Ovary (tissue), 10 donors: ENCODE measurements at places on chromosomes 5 and 9. TPM values are rescaled to one million over a fixed set of nuclear protein-coding genes. Genes with fewer than 3 reads are reported as not detected.

Gene OLFML2A
- 27.2 TPM for polyA plus RNA-seq

Gene CNOT6
- polyA plus RNA-seq = 10.3 TPM

Gene NEURL1B
- 39.0 TPM for polyA plus RNA-seq

Gene CHSY3
- 5.5 TPM for polyA plus RNA-seq

Gene C9orf50
- polyA plus RNA-seq = 0.07 TPM

Gene GAS1
- 30.9 TPM for polyA plus RNA-seq

Gene FOXD4L5
- not detected for polyA plus RNA-seq

Gene ACSL6
- 0.17 TPM for polyA plus RNA-seq

Gene CTSV
- 2.1 TPM for polyA plus RNA-seq

Gene GABRA6
- polyA plus RNA-seq = not detected

Gene CCDC171
- polyA plus RNA-seq = 2.0 TPM

Gene ZNF354C
- polyA plus RNA-seq = 6.2 TPM

Gene SH3TC2
- 0.78 TPM for polyA plus RNA-seq

Gene CD72
- polyA plus RNA-seq = 0.98 TPM

Gene CARTPT
- polyA plus RNA-seq = not detected

Gene GLRA1
- not detected for polyA plus RNA-seq

Gene SPATA31A5
- not detected for polyA plus RNA-seq

Gene SH3GL2
- 4.9 TPM for polyA plus RNA-seq

Gene ANKRD18B
- polyA plus RNA-seq = 0.35 TPM

Gene SMIM33
- not detected for polyA plus RNA-seq

Gene OBP2B
- not detected for polyA plus RNA-seq

Gene PKD2L2
- polyA plus RNA-seq = 0.05 TPM

Gene C5orf58
- polyA plus RNA-seq = 0.36 TPM

Gene PDE6A
- 0.68 TPM for polyA plus RNA-seq

Gene FGF18
- polyA plus RNA-seq = 0.27 TPM

Gene IFNA21
- polyA plus RNA-seq = not detected

Gene SH3RF2
- polyA plus RNA-seq = 0.52 TPM

Gene ZDHHC11
- 2.1 TPM for polyA plus RNA-seq

Gene APBA1
- 6.8 TPM for polyA plus RNA-seq

Gene GMCL2
- polyA plus RNA-seq = not detected

Gene SLC26A2
- 4.4 TPM for polyA plus RNA-seq

Gene ACTBL2
- polyA plus RNA-seq = not detected

Gene CHMP5
- polyA plus RNA-seq = 66.5 TPM

Gene PCDHB4
- 5.0 TPM for polyA plus RNA-seq

Gene PIP5KL1
- polyA plus RNA-seq = 0.35 TPM

Gene PROP1
- not detected for polyA plus RNA-seq

Gene FREM1
- 0.79 TPM for polyA plus RNA-seq
